Stimulated activated CD4-positive, alpha-beta T cell treated with anti-CD3 and anti-CD28 coated beads, TNF-alpha, amount 100 ng/mL, for 1 hour (primary cell): ENCODE measurements at places on chromosomes 4 and X.

GRCh38 chr4:147809211-147809610 lies 77.3 kb downstream of the ARHGAP10 start:
- DNase-seq, result no peak

DNA sequence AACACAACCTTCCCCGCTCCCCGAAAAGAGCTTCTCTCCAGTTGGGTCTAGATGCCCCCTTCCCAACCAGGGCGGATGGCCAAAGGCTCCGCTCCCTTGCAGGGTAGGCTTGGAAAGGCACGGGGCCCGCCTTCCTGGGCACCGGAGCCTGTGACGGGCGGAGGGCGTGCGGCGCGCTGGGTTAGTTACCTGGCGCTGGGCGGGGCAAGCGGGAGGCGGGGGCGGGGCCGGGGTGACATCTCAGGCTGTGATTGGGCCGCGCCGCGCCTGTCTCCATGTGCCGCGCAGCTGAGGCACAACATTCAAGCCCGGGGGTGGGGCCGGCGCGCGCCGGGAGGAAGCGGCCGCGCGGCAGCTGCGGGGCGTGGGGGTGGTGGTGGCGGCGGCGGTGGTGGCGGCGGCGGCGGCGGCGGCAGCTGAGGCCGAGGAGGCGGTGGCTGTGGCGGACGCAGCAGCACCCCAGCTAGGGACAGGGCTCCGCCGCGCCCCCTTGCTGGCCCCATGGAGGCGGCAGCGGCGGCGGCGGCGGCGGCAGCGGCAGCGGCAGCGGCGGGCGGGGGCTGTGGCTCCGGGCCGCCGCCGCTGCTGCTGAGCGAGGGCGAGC lies at the start of gene REPS2:
Gene REPS2 (plus strand): TSS at position 298 of the 604 bp plus-strand sequence. CDS start 204 bp downstream, at position 502.
- DNase-seq, result peak; percentile 55

DNA sequence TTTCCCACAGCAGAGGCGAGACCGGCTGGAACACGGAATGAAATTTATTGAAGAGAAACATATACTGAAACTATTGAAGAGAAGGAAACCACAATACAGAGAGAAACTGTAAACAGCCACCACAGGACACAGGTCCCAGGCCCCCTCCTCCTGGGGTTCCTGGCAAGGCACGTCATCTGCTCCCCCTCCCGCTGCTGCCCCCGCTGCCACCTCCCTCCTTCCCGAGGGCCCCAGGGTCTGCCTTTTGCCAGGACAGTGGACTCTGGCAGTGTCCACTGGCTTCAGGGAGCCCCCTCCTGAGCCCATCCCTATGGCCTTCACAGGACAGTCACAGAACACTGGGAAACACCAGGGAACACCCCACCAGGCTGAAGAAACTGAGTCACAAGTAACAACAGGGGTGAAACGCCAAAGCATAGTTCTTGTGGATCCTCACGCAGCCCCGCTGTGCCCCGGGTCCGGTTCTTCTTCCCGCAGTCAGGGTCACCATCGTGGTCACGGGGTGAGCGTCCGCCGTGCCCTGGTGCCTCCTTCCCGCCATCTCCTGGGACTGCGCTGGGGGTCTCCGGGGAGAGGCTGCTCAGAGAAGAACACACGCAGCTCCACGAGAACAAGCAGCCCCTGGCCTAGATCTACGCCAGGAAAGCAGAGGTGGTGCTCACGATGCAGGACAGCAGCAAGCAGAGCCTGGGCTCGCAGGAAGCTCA lies 5.4 kb downstream of the PNMA6E start:
- no peak for DNase-seq

- DNase-seq, result no peak
These were observed 1170.9 kb downstream of the C4orf33 start for GRCh38 chr4:130266814-130267213.

- DNase-seq, result no peak
These were observed 81.6 kb downstream of the SORBS2 start for GRCh38 chr4:185730387-185730786.

- no peak for DNase-seq
These were observed 70.2 kb downstream of the CLDN22 start for GRCh38 chr4:183249854-183250253.

DNA sequence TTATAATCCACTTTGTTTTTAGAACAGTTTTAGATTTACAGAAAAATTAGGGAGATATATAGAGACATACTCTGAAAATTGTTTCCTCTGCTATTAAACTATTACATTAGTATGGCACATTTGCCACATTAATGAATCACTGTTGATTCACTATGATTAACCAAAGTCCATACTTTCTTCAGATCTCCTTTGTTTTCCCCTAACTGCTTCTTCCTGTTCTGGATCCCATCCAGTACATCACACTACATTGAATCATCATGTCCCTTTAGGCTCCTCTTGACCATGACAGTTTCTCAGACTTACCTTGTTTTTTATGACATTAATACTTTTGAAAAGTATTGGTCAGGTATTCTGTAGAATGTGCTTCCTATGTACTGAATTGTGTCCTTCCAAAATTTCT lies 109.2 kb upstream of the EDNRA start:
- DNase-seq, result no peak

GRCh38 chr4:32826169-32826568 lies 2106.0 kb downstream of the PCDH7 start:
- DNase-seq, result no peak
